ENCODE measurements at places on chromosomes 12 and 14. TPM values are rescaled to one million over a fixed set of nuclear protein-coding genes. Genes with fewer than 3 reads are reported as not detected.

OAS1 gene
- 5.1 TPM for total RNA-seq

SDR9C7 gene
- total RNA-seq, result 0.12 TPM

PTGER2 gene
- total RNA-seq, result not detected

APOF gene
- total RNA-seq, result not detected

WSCD2 gene
- not detected for total RNA-seq

PDZRN4 gene
- total RNA-seq, result not detected

FKBP11 gene
- 3.3 TPM for total RNA-seq

CLEC14A gene
- not detected for total RNA-seq

TMEM229B gene
- total RNA-seq, result 3.1 TPM

CLEC1B gene
- not detected for total RNA-seq

GLIPR1L1 gene
- not detected for total RNA-seq

STAB2 gene
- not detected for total RNA-seq

CAND1 gene
- 94.6 TPM for total RNA-seq

NPFF gene
- total RNA-seq, result not detected

TEX52 gene
- total RNA-seq, result not detected

NPAS3 gene
- total RNA-seq, result 0.41 TPM

GRCh38 chr12:12209043-12209442 is 57.8 kb downstream of the LRP6 start:
- no peak for DNase-seq

GRCh38 chr14:63100552-63100951 is 55.3 kb upstream of the KCNH5 start:
- DNase-seq, result no peak

DNA sequence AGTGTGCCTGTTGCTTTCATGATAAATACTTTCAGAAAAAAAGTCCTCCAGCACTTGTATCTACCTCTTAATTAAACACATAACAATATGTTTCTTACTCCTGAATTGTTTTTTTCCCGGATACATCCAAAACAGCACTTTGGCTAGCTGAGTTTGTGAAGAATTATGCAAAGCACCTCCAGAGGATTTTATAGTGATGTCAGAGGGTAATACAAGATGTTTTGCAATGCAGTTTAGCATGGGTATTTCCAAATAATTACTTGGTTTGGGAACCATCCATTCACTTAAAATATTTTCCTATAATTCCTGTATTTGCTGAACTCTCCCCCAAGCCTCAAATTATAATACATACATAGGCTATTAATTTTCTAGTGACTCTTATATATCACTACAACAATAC is 37.7 kb upstream of the DBX2 start:
- no peak for DNase-seq

DNA sequence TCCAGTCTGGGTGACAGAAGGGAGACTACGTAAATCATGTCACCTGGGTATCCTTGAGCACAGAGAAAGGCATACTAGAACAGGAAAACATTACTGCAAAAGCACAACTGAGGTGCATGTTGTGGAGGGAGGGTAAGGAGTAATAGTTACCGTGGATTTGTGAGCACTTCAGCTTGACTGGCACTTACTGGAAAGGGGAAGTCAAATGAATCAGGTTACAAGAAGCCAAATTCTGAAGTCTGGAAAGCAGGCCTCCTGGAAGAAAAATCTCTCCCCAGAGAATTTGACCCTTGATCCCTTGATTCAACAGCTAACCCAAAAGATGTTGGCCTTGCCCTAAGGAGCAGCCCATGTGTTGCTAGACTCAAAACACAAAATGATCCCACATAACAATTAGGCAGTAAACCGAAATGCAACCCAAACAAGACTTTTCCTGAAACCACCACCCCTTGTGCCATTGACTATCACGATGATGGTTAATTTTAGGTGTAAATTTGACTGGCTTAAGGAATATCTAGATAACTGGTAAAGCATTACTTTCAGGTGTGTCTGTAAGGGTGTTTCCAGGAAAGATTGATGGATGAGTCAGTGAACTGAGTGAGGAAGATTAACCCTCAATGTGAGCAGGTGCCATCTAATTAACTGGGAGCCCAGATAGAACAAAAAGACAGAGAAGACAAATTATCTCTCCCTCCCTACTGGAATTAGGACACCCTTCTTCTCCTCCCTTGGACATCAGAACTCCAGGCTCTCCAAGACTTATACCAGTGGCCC is 108.8 kb downstream of the SLC25A21 start:
- DNase-seq, result no peak

- DNase-seq, result no peak
Measured at GRCh38 chr12:28140404-28140803, 49.9 kb upstream of the CCDC91 start.

GRCh38 chr14:94345344-94346064 is 22.4 kb upstream of the SERPINA6 start:
- peak; percentile 91 for DNase-seq

DNA sequence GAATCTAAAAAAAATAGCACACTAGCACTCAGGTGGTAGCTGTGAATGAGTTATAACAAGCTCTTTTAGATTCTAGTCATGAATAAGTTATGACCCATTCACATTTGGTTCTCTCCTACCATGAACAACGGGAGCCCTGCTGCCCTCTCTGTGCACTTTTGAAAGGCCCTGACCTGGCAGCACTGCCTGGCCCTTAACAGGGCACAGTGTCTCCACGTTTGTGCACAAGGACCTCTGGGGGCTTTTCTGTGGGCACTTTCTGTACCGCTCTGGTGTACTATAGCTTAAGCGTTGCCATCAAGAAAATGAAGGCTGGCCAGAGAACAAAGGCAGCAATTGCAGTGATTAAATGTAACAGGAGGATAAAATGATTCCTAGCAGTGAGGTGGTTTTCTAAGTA is 21.2 kb downstream of the CCDC92 start:
- DNase-seq, result no peak

- DNase-seq, result no peak
Measured at GRCh38 chr12:62021808-62022207, 238.4 kb upstream of the USP15 start.

DNA sequence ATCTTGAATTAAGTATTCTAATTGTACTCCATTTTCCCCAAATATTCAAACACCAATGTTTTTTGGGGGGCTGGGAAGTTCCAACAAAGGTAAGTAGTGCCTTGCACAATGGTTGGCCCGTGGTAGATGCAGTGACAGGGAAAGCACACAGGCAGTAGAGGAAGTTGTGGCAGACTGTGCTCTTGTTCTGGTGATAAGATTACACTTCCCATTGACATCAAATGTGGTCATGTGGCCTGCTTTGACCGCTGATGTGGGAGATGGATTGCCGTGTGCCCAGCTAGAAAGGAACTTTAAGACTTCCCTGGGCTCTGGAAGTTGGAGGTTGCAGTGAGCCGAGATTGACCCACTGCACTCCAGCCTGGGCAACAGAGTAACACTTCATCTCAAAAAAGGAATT is 223.8 kb downstream of the VRK1 start:
- no peak for DNase-seq

- DNase-seq, result no peak
Measured at GRCh38 chr12:4943067-4943937, 33.6 kb downstream of the KCNA1 start.

DNA sequence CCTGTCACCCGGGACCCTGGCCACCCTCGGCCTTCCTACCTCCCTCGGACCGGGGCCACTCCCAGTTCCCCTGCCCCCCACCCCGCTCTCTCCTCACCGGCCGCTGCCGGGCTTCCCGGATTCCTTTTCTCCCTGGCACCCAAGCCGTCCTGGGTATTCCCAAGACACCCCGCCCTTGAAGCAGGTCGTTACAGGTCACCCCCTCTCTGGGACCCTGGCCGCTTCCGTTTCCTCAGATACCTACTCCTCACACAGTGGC is 493 bp downstream of the NUMB start:
- peak; percentile 22 for DNase-seq

GRCh38 chr12:116545144-116545543 is 14.0 kb upstream of the MAP1LC3B2 start:
- no peak for DNase-seq

GRCh38 chr14:88611878-88612277 is 49.0 kb downstream of the ZC3H14 start:
- no peak for DNase-seq

DNA sequence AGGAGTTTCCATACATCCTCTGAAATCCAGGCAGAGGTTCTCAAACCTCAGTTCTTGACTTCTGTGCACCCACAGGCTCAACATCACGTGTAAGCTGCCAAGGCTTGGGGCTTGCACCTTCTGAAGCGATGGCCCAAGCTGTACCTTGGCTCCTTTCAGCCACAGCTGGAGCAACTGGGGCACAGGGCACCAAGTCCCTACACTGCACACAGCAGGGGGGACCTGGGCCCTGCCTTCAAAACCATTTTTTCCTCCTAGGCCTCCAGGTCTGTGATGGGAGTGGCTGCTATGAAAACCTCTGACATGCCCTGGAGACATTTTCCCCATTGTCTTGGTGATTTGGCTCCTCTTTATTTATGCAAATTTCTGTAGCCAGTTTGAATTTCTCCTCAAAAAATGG is 10.6 kb downstream of the AREL1 start:
- DNase-seq, result no peak

- no peak for DNase-seq
Measured at GRCh38 chr12:627285-627684, 36.0 kb downstream of the NINJ2 start.

DNA sequence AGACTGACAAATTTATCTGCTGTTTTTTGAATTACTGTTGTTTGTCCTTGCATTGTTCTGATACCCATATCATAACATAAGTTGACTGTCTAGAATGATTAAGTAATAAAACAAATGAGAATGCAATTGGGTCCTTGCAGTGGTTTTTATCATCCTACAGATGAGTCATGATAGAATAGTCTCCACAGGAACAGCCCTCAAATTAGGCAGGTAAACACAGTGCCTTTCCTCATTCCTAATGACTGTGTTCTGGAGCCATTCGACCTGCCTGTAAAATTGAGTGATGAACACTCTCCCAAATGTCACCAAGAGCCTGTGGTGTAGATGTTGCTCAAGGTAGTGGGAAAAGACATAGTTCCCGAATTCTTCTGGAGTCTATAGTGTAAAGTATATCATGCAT is 12.3 kb downstream of the NKX2-8 start:
- peak; percentile 6 for DNase-seq

DNA sequence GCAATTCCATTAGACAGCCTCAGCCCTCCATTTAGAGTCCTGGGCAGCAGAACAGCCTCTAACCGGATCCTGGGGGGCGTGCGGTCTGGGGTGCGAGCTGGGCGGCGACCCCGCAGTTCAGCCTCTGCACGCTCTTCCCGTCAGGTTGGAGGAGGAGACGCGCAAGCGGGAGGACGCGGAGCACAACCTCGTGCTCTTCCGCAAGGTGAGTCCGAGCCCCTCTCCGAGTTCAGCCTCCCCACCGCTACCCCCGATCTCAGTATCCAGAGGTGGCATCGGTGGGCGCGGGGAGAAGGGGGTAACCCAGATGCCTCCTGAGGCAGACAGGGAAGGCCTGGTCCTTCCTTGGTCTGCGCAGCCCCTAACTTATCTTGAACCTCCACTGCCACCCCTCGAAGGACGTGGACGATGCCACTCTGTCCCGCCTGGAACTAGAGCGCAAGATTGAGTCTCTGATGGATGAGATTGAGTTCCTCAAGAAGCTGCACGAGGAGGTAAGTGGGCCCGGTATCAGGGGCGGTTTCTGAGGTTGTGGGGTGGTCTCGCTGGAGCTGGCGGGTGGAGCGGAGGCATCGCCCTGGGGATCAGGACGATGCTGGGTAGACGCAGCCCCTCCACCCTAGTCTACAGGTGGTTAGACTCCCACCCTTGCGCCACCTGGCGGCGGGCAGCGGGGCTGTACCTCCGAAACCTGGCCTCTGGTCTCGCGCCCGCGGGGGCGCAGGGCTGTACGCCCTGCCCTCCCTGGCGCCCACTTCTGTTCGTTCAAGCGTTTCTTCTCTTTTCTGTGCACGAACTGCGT is 1.3 kb downstream of the PRPH start:
- DNase-seq, result no peak

DNA sequence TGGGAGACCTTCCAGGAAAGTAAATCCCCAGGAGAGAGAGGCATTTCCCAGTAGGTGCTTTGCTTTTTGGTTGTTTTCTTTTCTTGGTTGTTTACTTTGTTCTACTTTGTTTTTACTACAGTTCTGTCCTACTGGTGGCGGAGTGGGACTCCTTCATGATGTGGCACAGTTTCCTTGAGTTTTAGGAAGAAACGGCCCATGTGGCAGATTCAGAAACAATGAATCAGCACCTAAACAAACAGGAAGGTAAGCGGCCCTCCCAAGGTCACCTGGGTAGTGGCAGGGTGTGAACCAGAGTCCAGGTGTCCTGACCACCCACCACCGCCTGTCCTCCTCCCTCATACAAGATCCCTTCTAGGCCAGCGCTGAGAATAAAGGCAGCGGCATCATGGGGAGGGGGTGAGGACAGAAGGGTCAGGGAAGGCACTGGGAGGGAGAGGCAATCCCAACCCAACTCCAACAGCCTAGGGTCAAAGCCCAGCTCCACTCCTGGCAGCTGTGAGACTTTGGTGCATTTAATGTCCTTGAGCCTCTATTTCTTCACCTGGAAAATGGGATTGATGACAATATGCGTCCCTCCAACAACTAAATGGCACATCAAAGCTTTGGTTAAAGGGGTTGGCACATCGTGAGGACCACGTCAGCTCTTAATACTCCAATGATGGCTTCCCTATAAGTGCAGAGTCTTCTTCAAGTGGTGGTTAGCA is 111.5 kb upstream of the BCL2L14 start:
- peak; percentile 34 for DNase-seq

DNA sequence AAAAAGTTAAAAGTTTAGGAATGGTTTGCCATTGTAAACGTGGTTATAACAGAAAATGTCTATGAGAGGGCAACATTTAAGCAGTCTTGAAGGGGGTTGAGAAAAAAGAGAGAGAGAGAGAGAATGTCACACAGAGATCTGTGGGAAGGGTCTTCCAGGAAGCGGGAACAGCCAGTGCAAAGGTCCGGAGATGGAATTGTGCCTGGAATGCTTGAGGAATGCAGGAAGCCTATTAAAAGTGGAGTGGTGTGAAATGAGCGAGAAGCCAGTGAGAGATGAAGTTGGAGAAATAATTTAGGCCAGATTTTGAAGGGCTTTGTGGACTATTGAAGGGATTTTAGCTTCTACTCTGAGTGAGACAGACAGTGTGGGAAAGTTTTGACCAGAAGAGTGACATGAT is 406.8 kb upstream of the TBX3 start:
- DNase-seq, result no peak

- no peak for DNase-seq
Measured at GRCh38 chr14:104112609-104113571, 25.5 kb upstream of the KIF26A start.

DNA sequence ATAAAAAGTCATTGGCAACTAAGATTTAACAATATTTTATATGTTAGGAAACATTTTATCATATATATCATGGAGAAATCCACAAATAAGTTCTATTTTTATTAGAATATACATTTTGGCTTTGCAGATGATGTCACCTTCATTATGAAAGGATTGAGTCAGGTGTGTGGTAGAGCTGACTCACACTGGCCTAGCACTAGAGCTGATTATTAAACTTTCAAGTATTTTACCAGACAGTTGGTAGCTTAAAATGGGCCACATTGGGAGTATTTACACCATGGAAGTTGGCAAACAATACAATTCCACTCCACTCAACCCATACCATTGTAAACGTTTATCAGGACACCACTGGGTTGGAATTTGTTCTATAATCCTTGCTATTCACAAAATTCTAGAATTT is 1036.6 kb downstream of the TRHDE start:
- DNase-seq, result peak; percentile 41

GRCh38 chr12:67456431-67456901 is 187.3 kb downstream of the CAND1 start:
- peak; percentile 67 for DNase-seq

Data from A172 (cell line).